Lower lobe of right lung (tissue), 2 donors: ENCODE measurements at places on chromosomes 1 and 21. TPM values are rescaled to one million over a fixed set of nuclear protein-coding genes. Genes with fewer than 3 reads are reported as not detected.

The BNIPL gene
- total RNA-seq = 8.2 TPM

The LENEP gene
- total RNA-seq = not detected

DNA sequence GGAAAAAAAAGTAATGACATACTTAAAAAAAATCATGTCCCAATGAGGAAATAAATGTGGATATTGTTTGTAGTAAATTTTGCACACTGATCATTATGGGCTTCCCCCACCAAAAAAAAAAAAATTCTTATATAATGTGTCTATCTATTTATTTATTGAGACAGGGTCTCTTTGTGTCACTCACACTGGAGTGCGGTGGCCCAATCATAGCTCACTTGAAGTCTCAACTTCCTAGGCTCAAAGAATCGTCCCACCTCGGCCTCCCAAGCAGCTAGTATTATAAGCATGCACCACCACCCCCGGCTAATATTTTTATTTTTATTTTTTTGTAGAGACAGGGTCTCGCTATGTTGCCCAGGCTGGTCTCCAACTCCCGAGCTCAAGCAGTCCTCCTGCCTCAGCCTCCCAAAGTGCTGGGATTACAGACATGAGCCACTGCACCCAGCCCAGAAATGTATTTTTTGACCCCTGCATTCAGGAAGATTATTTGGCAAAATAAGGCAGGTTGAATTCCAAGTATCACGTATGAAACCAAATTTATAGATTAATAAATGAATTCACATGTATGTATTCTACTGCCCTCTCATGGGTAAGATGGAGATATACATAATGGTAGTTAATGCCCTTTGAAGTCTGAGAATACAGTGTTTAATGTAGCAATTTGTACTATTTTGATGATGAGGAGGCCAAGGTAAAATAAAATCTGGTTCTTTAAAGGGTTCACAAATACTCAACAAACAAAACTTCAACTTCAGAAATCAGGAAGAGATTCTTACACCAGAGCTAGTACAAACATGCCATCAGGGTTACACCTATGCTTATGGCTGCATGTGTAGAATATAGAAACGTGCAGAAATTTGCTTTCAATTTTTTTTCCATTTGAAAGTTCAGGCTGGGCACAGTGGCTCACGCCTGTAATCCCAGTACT, 1.4 kb upstream of the DENND2C start:
- no peak for DNase-seq

GRCh38 chr1:212565571-212566305, 42.8 kb upstream of the ATF3 start:
- no peak for DNase-seq

DNA sequence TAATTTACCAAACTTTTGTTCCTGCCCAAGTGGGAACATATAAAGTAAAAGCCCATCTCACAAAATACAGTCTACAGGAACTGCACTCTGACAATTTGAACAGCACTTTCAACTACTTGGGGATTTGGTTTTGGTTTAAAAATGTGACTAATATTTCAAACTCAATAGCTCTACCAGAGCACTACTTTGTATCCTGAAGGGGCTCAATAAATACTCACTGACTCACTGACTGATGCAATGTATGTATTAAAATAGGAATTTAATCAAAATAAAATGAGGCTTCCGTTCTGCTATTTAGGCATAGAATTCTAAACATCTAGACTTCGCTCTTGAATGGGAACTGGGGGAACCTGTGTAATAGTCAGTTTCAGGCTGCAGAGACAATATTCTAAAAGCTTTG, 21.9 kb downstream of the EFCAB14 start:
- no peak for DNase-seq
